ENCODE measurements at places on chromosomes 2 and 18.
A peak's percentile ranks its signal among the peaks of the same experiment; 100 is the strongest.

GRCh38 chr2:16666449-16666801 lies 791 bp upstream of the CYRIA start:
- no peak for DNase-seq

- no peak for DNase-seq
These were observed 195.2 kb downstream of the SH3BP4 start for GRCh38 chr2:235146871-235147565.

DNA sequence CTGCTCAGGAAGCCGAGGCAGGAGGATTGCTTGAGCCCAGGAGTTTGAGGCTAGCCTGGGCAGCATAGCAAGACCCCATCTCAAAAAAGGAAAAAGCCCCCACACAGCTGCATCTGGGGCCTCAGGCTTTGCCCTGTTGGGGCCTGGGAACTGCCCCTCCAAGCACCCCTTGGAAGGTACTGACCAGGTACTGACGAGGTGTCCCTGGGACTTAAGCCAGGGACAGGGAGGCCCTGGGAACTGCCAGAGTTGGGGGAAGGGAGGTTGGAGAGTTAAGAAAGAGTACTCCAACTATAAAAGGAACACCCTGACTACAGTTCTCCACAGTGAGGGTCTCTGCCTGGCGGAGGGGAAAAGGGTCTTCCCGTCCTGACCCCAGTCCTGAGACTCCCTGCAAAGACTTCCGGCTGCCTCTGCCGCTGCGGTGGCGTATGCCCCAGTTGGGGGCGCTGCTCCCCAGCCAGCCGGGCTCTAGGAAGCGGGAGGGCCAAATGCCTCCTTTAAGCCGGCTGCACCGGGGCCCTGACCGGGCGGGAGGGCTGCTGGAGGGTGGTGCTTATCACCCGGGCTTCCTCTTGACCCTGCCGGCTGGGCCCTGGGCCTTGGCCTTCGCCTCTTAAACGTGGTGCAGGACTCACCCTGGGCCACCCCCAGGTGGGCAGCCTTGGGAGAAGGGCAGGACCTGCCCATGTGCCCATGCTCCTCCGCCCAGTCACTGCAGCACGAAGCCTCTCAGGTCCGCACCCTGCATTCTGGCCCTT lies 12.8 kb downstream of the SLC30A3 start:
- peak; percentile 27 for DNase-seq

GRCh38 chr2:69774984-69775982 lies 33.3 kb downstream of the ANXA4 start:
- DNase-seq = no peak

DNA sequence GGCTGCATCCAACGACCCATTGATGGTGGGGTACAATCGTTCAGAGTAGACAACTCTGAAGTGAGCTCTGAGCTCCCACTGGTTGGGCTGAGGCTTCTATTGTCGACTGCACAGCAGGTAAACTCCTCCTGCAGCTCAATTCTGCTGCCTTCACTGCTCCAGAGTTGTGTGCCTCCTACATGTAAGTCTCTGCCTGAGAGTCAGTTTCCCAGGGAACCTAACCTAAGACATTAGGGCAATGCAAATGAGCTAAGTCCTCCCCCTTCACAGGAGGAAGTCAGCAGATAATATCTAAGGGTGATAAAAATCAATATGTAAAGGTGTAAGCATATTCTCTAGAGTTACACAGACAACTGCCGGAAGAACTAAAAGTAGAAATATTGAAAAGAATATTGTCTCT lies 22.5 kb upstream of the ACYP2 start:
- no peak for DNase-seq

DNA sequence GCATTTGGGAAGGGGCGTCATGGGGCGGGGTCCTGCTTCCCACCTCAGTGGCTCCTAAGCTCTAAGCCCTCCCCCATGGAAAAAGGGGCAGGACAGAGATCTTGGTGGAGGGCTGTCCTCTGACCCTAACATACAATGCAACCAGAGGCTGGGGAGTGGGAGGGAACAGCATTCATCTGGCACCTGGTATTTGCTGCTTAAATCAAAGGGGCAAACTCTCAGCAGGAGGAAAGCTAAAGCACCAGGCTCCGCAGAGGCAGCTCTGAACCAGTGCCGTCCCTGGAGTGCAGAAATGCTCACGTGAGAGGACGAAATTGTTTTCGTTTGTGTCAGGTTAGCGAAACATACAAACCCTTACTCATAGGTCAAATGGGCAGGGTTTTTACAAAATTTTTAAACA lies 92.7 kb upstream of the PXDN start:
- DNase-seq = peak; percentile 3

GRCh38 chr2:647691-648231 lies 29.4 kb downstream of the TMEM18 start:
- no peak for DNase-seq

- no peak for DNase-seq
These were observed 5.4 kb downstream of the TGFBRAP1 start for GRCh38 chr2:105324101-105324500.

DNA sequence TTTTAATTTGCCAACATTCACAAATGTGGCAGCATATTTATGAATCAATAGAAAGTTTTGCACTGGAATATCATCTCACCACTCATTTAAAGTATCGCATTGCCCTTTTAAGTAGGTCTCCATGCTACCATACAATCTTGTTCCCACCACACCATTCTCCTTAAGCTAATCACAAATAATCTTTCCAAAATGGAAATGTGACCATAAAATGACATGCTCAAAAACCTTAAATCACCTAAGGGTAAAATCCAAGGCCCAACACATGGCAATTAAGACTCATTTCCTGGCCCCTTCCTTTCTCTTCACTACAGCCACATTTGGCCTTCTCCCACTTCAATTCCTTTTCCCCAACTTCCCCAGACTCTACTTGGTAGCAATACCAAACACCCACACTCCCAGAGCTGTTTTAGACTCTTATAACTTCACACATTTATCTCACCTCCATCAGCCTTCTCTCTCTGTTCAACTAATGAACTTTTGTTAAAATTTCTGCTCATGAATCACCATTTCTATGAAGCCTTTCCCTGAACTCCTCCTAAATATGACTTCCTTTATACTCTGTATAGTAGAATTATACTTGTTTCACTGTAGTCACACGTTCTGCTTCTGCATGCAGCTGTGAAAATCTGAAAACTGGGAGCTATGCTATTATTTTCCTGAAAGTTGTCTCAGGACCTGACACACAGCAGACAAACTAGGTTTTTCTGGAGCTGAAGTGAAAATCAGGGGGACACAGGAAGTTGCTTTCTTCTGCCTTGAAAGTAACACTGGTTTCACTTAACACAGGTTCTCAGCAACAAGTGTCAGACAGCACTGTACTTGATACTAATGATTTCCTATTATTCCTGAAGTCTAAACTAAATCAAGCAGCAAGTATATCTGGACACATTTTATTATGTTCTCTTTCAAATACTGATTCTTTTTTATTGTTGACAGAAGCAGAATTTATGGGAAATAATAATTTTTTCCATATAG lies 303.9 kb downstream of the ZEB2 start:
- no peak for DNase-seq

DNA sequence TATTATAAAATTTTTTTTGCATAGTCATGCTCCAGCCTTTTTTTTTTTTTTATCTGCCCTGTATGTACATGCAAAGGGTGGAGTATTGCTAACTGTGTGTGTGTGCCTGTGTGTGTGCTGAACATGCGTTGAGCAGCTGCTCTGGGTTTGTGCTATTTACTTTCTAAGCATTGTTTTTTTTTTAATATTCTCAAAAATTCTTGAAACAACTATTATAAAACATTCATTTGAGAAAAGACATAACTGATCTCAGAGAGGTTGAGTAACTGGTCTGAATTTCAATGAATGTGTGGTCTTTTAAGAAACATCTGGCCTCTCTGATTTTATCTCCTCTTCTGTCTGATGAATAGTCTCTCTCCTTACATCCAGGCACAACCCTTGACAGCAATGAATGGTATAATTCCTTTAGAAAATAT lies 366.0 kb upstream of the SLC14A2 start:
- peak; percentile 87 for DNase-seq

- DNase-seq = peak; percentile 9
These were observed 189.4 kb downstream of the GPD2 start for GRCh38 chr2:156625360-156626170.

GRCh38 chr2:2333076-2333475 lies 2.0 kb upstream of the MYT1L start:
- no peak for DNase-seq

GRCh38 chr2:222315443-222316121 lies 16.8 kb upstream of the PAX3 start:
- no peak for DNase-seq

DNA sequence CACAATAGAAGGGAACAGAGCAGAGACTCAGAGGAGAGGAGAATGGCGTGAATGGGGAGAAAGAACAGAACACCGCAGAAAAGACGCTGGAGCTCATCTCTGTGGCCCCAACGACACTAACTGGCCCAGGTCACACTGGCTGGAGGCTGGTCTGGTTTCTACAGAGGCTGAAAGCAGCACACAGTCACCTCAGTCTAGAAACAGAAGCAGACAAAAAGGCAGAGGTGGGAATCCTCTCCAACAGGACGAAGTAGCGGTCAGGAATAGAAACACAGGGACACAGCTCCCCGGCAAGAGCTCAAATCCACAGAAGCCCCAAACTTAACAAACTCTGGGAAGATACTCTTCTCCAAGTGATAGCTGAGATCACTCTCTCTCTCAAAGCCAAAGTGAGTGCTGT lies 9.2 kb downstream of the SLC66A2 start:
- no peak for DNase-seq

DNA sequence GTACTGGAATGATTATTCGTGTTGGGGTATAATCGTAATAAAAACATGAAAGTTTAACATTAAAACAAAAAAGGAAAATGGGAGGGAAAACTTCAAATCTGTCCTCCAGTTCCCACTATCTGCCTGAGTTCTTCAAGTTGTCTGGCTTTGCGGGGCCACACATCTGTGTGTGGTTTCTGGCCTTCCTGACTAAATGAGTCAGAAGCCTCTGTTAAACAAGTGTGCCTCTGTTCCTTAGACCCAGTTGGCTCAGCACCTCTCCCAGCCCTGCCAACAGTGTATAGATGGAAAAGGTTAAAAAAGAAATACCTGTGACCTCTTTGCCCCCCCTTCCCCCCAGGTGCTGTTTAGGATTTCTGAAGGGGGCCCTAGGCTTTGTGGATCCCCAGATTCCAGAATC lies 30.2 kb downstream of the XDH start:
- peak; percentile 89 for DNase-seq

DNA sequence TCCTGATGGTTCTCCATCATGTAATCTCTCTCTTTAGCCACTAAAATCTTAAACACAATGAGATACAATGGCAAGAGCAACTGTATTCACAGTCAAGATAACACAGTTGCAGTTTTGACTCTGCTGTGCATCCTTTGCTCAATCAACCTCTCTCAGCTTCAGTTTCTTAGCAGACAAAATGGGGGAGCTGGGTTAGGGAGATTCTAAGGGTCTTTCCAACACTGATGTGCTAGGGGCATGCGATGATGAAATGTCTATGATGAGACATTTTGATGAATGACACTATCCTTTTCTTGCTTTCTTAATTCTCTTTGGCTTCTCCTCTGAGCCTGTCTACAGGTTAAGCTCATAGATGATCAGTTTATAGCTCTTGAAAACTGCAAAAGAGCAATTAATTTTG lies 1.1 kb downstream of the SERPINB10 start:
- no peak for DNase-seq
